ENCODE measurements at places on chromosomes 3 and 15. TPM values are rescaled to one million over a fixed set of nuclear protein-coding genes. Genes with fewer than 3 reads are reported as not detected.

GRCh38 chr15:55774113-55774970 lies 31.4 kb upstream of the PRTG start:
- no peaks in the 10 kb centered on the region for H3K36me3 ChIP-seq
- no peaks in the 10 kb centered on the region for H3K4me1 ChIP-seq

GRCh38 chr15:85967553-85967952 lies 112.1 kb upstream of the AGBL1 start:
- no peak overlapping the region for H3K27ac ChIP-seq
- DNase-seq: no peak

DNA sequence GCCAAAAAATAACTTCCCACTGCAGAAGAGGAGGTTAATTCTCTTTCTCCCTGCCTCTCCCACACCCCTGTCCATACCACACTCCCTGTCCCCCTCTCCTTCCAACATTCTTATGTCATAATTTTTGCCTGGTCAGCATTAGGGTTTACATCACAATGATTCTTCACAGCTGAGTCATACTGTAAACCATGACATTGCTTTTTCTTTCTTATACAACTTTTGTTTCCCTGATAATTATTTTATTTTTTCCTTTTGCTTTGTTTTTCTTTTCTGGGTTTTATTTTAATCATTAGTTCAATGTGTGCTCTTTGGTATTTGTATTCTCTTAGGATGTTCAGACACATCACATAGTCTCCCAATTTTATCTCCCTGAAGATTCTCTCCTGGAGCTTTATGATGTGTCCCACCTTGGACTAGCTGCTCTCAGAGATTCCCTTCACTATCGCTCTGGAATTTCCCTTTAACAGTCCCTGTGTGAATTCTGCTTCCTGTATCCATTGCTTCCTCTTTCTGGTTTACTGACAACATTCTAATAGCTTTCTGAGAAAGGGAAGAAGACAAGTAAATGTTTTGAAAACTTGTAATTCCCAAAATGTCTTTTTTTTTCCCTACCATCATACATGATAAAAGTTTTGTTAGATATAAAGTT lies 70.7 kb downstream of the SOX2 start:
- no peak overlapping the region for H3K4me3 ChIP-seq
- no peak for DNase-seq

DNA sequence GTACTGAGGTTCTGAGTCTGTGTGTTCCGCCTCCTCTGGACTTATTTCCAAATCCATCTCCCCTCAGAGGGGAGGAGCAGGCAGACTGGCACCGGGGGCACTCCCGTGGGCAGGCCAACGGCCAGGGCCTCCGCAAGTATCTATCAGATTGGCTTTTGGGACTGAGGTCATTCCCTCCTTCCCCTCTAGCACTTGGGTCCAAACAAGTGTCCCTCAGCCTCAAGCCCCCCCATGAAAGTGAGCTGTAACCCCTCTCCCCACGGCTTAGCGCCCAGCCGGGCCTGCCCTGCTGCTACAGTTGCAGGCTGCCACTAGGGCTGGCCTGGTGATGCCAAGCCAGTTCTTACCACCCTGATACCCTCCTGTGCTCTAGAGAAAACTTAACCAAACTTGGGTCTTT lies 17.4 kb downstream of the ITGA11 start:
- no peaks in the 10 kb centered on the region for H3K4me1 ChIP-seq
- no peaks in the 10 kb centered on the region for H3K27me3 ChIP-seq
- no peak overlapping the region for H3K4me3 ChIP-seq
- peak; percentile 13 for DNase-seq
- no peak overlapping the region for H3K27ac ChIP-seq

GRCh38 chr3:127316685-127317084 lies 28.8 kb upstream of the PRR20G start:
- H3K4me3 ChIP-seq: no peak overlapping the region
- no peak for DNase-seq
- no peaks in the 10 kb centered on the region for H3K27me3 ChIP-seq
- H3K36me3 ChIP-seq: no peaks in the 10 kb centered on the region

- H3K4me1 ChIP-seq: peaks cover 30% of the 10 kb centered on the region
- no peak overlapping the region for H3K4me3 ChIP-seq
- peaks cover 8% of the 10 kb centered on the region for H3K36me3 ChIP-seq
- peak; percentile 86 for DNase-seq
- peak overlapping the region; percentile 56 for H3K27ac ChIP-seq
- H3K27me3 ChIP-seq: no peaks in the 10 kb centered on the region
Measured at GRCh38 chr3:50356553-50356952, 2.8 kb downstream of the TMEM115 start.

ARGFX gene
- total RNA-seq: not detected

- H3K27ac ChIP-seq: no peak overlapping the region
- no peak for DNase-seq
- H3K4me1 ChIP-seq: no peaks in the 10 kb centered on the region
- H3K27me3 ChIP-seq: no peaks in the 10 kb centered on the region
Measured at GRCh38 chr3:4207672-4208071, 95.5 kb upstream of the SETMAR start.

DNA sequence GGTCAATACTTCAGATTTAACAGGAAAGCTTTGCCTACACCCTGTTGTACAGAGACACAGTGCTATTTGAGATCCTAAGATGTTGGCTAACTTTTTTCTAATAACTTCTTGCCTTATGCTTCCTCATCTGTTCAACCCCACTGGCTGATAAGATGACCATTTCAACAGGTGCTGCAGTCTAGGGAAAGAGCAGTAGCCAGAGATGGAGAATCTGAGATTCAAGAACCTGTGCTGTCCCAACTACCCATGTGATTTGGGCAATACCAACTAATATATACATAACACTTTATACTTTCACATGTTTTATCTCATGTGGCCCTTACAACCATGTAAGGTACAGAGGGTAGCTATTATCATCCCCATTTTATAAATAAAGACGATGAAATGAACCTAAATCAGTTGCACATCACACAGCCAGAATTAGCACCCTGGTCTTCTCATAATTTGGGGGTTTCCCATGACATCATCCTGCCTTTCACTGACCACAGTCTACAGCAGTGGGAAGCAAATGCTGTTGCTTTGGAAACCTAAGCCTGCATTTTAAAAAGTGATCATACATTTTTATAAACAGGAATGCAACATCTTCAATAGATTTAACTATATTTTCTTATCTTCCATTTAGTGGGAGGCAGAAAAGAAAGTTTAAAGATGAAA lies 9.7 kb downstream of the TTC23 start:
- no peak for DNase-seq
- no peak overlapping the region for H3K27ac ChIP-seq
- no peaks in the 10 kb centered on the region for H3K27me3 ChIP-seq
- H3K4me3 ChIP-seq: no peak overlapping the region
- H3K36me3 ChIP-seq: no peaks in the 10 kb centered on the region

SLC28A2 gene
- total RNA-seq: 21.6 TPM

UBAP1L gene
- total RNA-seq: 3.7 TPM

DNA sequence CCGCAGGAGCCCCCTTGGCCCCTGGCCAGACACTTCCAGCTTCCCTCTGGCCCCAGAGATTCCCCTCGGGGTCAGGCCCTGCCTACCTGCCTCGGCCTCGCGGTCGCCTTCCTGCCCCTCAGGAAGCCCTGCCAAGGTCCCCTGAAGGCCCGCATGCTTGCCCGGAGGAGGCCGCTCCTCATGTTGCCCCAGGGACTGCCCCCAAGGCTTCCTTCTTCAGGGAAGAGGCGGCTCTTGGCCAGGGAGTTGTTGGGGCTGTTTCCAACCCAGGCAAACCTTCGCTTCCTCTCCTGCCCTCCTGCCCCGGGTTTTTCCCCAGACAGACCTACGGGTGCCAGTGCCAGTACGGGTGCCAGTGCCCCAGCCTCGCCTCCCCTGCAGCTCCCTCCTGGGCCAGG lies 13.5 kb upstream of the MUC4 start:
- peaks cover 4% of the 10 kb centered on the region for H3K4me1 ChIP-seq
- H3K27me3 ChIP-seq: no peaks in the 10 kb centered on the region
- H3K27ac ChIP-seq: no peak overlapping the region
- H3K4me3 ChIP-seq: no peak overlapping the region

DNA sequence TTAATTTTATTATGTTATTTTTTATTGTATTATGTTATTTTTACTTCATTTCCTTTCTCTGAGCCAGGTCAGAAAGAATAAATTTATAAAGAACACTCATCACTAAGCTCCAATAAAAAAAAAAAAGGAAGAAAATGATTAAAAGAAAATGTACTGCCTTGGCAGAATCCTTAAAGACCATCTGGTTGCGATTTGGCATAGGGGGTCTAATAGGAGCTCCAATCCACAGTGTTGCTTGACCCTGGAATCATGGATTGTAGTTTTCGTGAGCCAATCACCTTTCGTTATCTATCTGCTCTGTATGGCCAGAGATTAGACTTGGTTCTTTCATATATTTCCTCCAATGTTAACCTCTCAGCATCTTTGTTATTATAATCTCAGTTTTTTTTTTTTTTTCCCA lies 421.8 kb upstream of the MCTP2 start:
- no peak overlapping the region for H3K4me3 ChIP-seq
- H3K27ac ChIP-seq: no peak overlapping the region
- no peaks in the 10 kb centered on the region for H3K27me3 ChIP-seq
- no peak for DNase-seq
- H3K36me3 ChIP-seq: no peaks in the 10 kb centered on the region
- no peaks in the 10 kb centered on the region for H3K4me1 ChIP-seq

SLC12A1 gene
- not detected for total RNA-seq

- no peaks in the 10 kb centered on the region for H3K27me3 ChIP-seq
- H3K4me3 ChIP-seq: no peak overlapping the region
- no peak overlapping the region for H3K27ac ChIP-seq
- no peaks in the 10 kb centered on the region for H3K36me3 ChIP-seq
Measured at GRCh38 chr15:49406352-49407118, 16.5 kb upstream of the FGF7 start.

DNA sequence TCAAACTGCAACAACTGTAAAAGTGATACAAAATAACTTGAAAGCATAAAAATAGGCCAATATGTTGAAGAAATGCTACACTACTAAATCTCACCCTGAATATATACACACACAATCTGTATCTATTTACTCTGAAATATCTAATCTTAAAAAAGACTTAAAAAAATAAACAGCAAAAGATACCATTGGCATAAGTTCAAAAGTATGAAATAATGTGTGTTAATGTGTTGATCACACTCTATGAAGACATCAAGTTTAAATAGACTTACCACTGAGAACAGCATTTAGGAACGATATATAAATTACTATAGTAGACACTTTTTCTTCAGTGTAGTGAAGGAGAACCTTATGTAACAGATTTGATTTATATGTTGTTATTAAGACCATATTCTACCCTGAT lies 14.1 kb upstream of the SATB1 start:
- H3K27me3 ChIP-seq: no peaks in the 10 kb centered on the region
- H3K36me3 ChIP-seq: no peaks in the 10 kb centered on the region
- DNase-seq: no peak

DUOXA1 gene
- 0.88 TPM for total RNA-seq

CPA3 gene
- total RNA-seq: 12.6 TPM

DNA sequence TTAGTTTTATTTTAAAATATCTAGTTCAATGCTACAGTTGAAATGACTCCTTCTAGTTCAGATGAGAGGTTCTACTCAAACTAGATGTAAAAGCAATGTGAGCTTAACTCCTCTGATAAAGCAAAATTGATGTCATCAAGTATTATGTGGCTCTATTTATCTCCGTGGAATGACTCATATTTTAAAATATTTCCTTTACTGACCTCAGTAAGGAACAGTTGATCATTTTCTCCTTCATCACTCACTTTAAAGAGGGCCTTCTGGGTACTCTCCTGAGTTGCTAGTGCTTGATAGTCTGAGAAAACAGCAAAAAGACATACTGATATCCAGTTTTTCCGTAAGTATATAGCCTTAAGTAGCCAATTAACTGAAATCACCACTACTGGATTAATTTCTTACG lies 1099.3 kb downstream of the ROBO2 start:
- H3K4me1 ChIP-seq: no peaks in the 10 kb centered on the region
- no peak for DNase-seq
- H3K27ac ChIP-seq: no peak overlapping the region
- no peaks in the 10 kb centered on the region for H3K27me3 ChIP-seq
- no peaks in the 10 kb centered on the region for H3K36me3 ChIP-seq

PDIA3 gene
- 554 TPM for total RNA-seq

DNA sequence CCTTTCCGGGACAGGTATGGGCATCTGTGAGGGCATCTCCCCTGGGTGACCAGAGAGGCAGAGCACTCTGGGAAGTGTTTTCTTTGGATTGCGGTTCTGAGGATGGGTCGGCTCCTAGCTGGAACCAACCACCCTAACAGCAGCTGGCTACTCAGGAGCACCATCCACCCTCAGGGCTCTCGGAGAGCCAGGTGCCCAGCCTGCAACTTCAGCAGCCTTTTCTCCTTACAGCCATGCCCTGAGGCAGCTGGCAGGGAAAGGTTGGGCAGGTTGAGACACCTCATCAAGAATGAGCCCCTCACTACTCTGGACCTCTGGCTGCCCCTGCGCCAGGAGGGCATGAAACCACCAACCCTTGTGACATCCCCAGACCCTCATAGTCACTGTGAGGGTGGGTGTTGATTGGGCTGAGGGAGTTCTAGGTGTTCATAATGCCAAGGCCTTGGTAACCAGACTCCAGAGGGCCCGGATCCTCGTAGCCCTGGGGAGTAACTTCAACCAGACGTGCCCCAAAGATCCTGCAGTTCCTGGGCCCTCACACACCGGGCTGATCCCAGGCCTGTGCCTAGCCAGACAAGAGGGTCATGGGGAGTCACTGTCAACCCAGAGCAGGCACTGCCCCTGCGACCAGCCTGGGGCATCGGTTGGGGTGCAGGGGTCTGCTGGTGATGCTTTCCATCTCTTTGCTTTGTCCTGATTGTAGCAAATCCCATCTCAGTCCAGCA lies 114.4 kb upstream of the ABHD17C start:
- H3K27me3 ChIP-seq: no peaks in the 10 kb centered on the region
- H3K4me1 ChIP-seq: no peaks in the 10 kb centered on the region
- no peaks in the 10 kb centered on the region for H3K36me3 ChIP-seq

DNA sequence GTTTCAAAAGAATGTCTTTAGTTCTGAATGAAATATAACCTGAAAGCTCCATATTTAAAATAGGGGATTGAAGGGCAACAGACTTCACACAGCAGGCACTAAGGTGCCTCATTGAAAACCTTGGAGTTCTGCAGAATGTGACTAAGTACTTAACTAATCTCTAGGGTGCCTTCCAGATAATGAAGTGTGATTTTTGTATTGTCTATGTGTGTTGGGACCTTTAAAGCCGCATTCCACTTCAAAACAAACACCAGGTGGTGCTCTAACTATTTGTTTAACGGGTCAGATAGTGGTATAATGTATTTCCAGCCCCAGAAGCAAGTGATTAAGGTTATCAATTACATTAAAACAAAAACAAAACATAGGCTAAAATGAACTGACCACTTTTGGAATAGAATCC lies 28.0 kb downstream of the TFG start:
- no peaks in the 10 kb centered on the region for H3K27me3 ChIP-seq
- DNase-seq: no peak
- H3K4me1 ChIP-seq: no peaks in the 10 kb centered on the region
- H3K36me3 ChIP-seq: peaks cover 10% of the 10 kb centered on the region
- no peak overlapping the region for H3K4me3 ChIP-seq

All from colonic mucosa (tissue), 4 donors.